ENCODE measurements at places on chromosomes 3 and 15. TPM values are rescaled to one million over a fixed set of nuclear protein-coding genes. Genes with fewer than 3 reads are reported as not detected.

DNA sequence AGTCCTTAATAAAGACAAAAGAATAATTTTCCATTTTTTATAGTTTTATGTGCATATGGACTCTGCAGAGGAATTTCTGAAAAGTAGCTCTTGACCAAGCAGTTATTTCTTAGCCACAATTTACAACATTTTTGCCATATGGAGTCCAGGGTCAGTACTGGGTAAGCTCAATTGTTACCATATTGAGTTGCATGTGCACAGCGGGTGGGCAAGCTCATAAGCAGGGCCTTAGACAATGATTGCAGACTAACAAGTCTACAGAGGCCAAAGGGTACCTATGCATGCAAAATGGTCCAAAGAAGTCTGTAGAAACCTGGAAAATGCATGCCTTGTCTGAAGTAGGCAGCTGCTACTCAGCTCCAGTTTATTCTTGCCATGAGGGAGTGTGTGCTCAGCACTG, 19.0 kb upstream of the ARHGEF26 start:
- H3K27me3 ChIP-seq, result no peaks in the 10 kb centered on the region
- H3K4me3 ChIP-seq, result no peak overlapping the region
- H3K4me1 ChIP-seq, result no peaks in the 10 kb centered on the region
- H3K27ac ChIP-seq, result no peak overlapping the region
- DNase-seq, result no peak

GRCh38 chr3:194518652-194519051, 31.9 kb upstream of the ATP13A3 start:
- no peak for DNase-seq
- no peak overlapping the region for H3K4me3 ChIP-seq
- H3K27me3 ChIP-seq, result no peaks in the 10 kb centered on the region
- H3K4me1 ChIP-seq, result peaks cover 10% of the 10 kb centered on the region
- no peak overlapping the region for H3K27ac ChIP-seq
- no peaks in the 10 kb centered on the region for H3K36me3 ChIP-seq

LINGO1 gene
- total RNA-seq, result 3.9 TPM

GOLGA6D gene
- not detected for total RNA-seq

- no peak for DNase-seq
- H3K4me3 ChIP-seq, result no peak overlapping the region
- no peak overlapping the region for H3K27ac ChIP-seq
- no peaks in the 10 kb centered on the region for H3K4me1 ChIP-seq
- no peaks in the 10 kb centered on the region for H3K27me3 ChIP-seq
Measured at GRCh38 chr3:46707601-46708011, 6.4 kb downstream of the TMIE start.

- no peaks in the 10 kb centered on the region for H3K4me1 ChIP-seq
- no peak overlapping the region for H3K4me3 ChIP-seq
- no peaks in the 10 kb centered on the region for H3K36me3 ChIP-seq
- DNase-seq, result no peak
- H3K27ac ChIP-seq, result no peak overlapping the region
Measured at GRCh38 chr15:100463515-100463914, 65.2 kb downstream of the CERS3 start.

DNA sequence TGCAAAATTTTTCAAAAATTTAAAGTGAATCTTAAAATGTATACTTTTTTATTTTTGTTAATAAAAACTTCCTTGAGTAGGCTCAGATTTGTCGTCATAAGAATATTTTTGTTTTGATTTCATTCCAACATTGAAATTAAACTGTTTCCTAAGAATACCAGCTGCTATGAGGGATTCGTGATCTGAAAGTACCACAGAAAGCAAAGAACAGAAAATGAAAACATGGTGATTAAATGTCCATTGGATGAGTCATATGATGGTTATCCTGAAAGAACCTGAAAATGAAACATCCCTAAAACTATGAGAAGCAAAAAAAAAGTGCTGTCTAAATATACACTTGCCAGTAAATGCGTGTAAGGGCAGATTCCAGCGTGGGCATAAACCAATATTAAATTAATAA, 143.8 kb downstream of the GMNC start:
- H3K36me3 ChIP-seq, result no peaks in the 10 kb centered on the region
- H3K4me1 ChIP-seq, result no peaks in the 10 kb centered on the region
- no peak for DNase-seq
- no peaks in the 10 kb centered on the region for H3K27me3 ChIP-seq
- H3K4me3 ChIP-seq, result no peak overlapping the region

- no peaks in the 10 kb centered on the region for H3K36me3 ChIP-seq
- peak overlapping the region; percentile 48 for H3K4me3 ChIP-seq
- H3K4me1 ChIP-seq, result peaks cover 30% of the 10 kb centered on the region
- peak overlapping the region; percentile 32 for H3K27ac ChIP-seq
- H3K27me3 ChIP-seq, result no peaks in the 10 kb centered on the region
Measured at GRCh38 chr15:84750583-84751092, 2.2 kb downstream of the ZNF592 start.

DNA sequence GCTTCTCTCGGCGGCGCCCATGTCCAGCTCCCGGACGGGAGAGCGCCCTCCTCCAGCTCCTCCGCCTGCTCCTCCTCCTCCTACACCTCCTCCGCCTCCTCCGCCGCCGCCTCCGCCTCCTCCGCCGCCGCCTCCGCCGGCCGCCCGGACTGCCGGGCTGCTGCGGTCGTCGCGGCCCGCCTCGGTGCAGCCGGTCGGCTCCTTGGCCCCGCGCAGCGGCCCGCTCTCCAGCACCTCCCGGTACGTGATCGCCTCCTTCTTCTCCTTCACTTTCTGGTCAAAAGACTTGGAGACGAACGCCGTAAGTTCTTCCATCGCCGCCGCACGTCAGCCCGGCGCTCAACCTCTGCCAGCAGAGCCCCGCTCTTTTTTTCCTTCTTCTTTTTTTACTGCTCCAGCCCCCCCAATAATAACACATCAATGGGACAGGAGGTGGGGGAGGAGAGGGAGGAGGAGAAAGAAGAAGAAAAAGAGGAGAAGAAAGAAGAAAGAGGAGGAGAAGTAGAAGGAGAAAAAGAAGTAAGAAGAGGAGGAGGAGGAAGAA, 438 bp downstream of the SHOX2 start:
- H3K27me3 ChIP-seq, result peaks cover 70% of the 10 kb centered on the region
- H3K27ac ChIP-seq, result no peak overlapping the region
- H3K36me3 ChIP-seq, result no peaks in the 10 kb centered on the region
- peak; percentile 43 for DNase-seq
- no peaks in the 10 kb centered on the region for H3K4me1 ChIP-seq

GRCh38 chr15:46892621-46893160, 824.6 kb upstream of the SEMA6D start:
- no peak for DNase-seq
- no peaks in the 10 kb centered on the region for H3K4me1 ChIP-seq
- H3K27ac ChIP-seq, result no peak overlapping the region
- H3K4me3 ChIP-seq, result no peak overlapping the region
- H3K36me3 ChIP-seq, result no peaks in the 10 kb centered on the region
- no peaks in the 10 kb centered on the region for H3K27me3 ChIP-seq

TERC gene
- total RNA-seq, result 2.1 TPM

DNA sequence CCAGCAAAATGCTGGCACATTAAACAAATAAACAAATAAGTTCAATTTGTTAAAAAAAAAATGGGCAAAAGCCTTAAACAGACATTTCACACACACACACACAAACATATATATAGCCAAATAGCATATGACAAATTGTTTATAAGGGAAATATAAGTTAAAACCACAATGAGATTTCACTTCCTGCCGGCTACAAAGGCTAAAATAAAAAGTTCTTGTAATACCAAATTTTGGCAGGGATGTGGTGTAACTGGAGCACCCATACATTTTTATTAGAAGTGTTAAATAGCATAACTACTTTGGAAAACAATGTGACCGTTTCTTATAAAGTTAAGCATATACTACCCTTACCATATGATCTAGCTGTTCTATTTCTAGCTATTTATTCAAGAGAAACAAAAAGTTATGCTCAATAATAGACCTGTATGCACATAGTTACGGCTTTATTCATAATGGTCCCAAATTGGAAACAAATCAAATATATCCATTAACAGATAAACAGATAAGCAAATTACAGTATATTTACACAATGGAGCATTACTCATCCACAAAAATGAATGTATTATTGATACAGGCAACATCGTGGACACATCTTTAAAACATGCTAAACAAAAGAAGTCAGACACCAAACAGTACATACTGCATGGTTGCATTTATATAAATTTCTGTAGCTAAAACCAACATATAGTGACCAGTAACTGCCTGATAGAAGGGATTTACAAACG, 93.9 kb downstream of the EOMES start:
- H3K27ac ChIP-seq, result no peak overlapping the region
- H3K4me1 ChIP-seq, result no peaks in the 10 kb centered on the region
- no peaks in the 10 kb centered on the region for H3K27me3 ChIP-seq
- DNase-seq, result no peak
- no peaks in the 10 kb centered on the region for H3K36me3 ChIP-seq

BFSP2 gene
- total RNA-seq, result 0.41 TPM

CEP19 gene
- 1.5 TPM for total RNA-seq

DNA sequence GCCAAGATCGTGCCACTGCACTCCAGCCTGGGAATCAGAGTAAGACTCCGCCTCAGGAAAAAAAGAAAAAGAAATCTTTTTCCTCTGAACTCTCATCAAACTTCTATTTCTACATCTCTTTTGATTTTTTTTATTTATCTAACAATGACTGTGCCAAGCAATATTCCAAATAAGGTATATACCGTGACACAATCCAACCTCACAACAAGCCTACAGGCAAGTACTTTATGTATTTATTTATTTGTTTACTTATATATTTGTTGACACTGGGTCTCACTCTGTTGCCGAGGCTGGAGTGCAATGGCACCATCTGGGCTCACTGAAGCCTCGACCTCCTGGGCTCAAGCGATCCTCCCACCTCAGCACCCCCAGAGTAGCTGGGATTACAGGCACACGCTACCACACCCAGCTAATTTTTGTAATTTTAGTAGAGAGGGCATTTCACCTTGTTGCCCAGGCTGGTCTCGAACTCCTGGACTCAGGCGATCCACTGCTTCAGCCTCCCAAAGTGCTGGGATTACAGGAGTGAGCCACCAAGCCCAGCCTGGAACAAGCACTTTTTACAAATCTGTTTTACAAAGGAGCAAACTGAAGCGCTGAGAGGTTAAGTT, 94.9 kb upstream of the CHD2 start:
- peaks cover 4% of the 10 kb centered on the region for H3K4me1 ChIP-seq
- no peaks in the 10 kb centered on the region for H3K36me3 ChIP-seq
- no peak overlapping the region for H3K27ac ChIP-seq

- no peaks in the 10 kb centered on the region for H3K36me3 ChIP-seq
- DNase-seq, result no peak
- no peaks in the 10 kb centered on the region for H3K27me3 ChIP-seq
- no peaks in the 10 kb centered on the region for H3K4me1 ChIP-seq
Measured at GRCh38 chr15:84721371-84721770, 5.4 kb upstream of the SEC11A start.

- no peaks in the 10 kb centered on the region for H3K27me3 ChIP-seq
- H3K27ac ChIP-seq, result no peak overlapping the region
- H3K4me1 ChIP-seq, result no peaks in the 10 kb centered on the region
- no peak overlapping the region for H3K4me3 ChIP-seq
Measured at GRCh38 chr3:137222736-137223225, 265.0 kb downstream of the IL20RB start.

DNA sequence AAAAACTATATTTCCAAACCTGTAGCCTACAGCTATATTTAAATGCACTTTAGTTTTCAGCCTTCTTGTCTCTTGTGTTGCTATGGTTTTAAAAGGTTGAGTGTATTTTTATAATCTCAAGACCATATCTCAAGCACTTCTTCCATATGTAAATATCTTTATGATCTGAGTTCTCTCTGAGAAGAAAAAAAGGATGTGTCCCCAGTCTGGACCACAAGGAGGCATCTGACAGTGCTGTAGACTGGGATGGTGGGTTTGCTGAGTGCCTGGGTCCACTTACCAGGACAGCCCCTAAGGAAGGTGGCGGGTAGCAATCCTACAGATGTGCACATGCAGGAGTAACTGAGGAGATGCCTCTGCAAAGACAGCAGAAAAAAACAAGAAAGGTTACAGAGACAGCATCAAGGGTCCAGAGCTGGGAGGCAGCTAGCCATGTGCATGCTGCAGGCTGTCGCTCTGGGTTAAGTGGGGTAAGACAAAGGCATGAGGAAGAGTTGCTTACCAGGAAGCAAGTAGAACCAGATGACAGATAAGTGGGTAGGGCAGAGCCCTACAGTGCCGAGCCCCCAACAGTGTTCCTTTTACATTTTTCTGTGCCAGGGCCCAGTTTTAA, 70.6 kb upstream of the SNRK start:
- no peaks in the 10 kb centered on the region for H3K27me3 ChIP-seq
- no peaks in the 10 kb centered on the region for H3K36me3 ChIP-seq
- no peak overlapping the region for H3K4me3 ChIP-seq
- H3K27ac ChIP-seq, result no peak overlapping the region
- no peak for DNase-seq

- no peak overlapping the region for H3K27ac ChIP-seq
- DNase-seq, result no peak
- H3K4me3 ChIP-seq, result no peak overlapping the region
- H3K27me3 ChIP-seq, result no peaks in the 10 kb centered on the region
Measured at GRCh38 chr15:41788262-41788661, 14.0 kb downstream of the MAPKBP1 start.

DNA sequence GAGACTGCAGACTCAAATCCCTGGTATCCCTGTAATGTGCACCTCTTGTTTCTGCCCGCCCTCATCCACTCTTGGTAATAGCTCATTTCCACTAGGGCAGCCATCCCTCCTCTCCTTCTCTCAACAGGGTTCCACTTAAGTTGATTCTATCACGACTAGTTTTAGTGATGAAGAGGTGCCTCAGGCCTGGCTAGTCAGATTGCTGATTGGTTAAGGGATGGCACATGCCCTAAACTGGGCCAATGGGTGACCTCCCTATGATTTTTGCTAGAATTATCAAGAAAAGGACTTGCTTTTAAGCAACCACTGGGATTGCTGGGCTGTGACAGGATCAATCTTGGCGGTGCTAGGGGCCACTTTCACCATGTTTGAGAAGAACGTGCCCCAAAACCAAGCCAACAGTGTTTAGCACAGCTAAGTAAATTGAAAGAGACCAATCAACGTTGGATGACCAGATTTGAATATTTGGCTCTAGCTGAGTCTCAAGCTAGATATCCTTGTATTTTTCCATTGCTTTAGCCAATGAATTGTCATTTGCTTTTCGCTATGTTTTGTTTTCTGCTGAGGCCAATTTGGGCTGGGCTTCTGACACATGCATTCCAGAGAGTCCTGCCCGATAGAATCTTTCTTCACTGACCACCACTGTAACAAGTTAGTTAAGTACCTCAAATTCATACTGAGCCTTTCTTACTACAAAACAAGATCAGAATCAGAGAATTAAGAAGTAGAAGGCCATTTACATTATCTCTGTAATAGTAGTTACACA, 131.0 kb downstream of the PDZRN3 start:
- DNase-seq, result no peak
- H3K27ac ChIP-seq, result no peak overlapping the region
- peaks cover 8% of the 10 kb centered on the region for H3K4me1 ChIP-seq
- no peaks in the 10 kb centered on the region for H3K36me3 ChIP-seq
- H3K27me3 ChIP-seq, result no peaks in the 10 kb centered on the region

- DNase-seq, result no peak
- H3K4me3 ChIP-seq, result peak overlapping the region; percentile 83
- no peak overlapping the region for H3K27ac ChIP-seq
- no peaks in the 10 kb centered on the region for H3K27me3 ChIP-seq
- H3K4me1 ChIP-seq, result no peaks in the 10 kb centered on the region
Measured at GRCh38 chr15:34341381-34342212, 1.3 kb downstream of the NOP10 start.

Data from kidney (tissue), 22 donors.